HFFc6 (cell line): ENCODE measurements at places on chromosomes 1 and 21.
A peak's percentile ranks its signal among the peaks of the same experiment; 100 is the strongest.

GRCh38 chr1:233326811-233327650 is 493 bp upstream of the MAP3K21 start:
- DNase-seq: no peak

DNA sequence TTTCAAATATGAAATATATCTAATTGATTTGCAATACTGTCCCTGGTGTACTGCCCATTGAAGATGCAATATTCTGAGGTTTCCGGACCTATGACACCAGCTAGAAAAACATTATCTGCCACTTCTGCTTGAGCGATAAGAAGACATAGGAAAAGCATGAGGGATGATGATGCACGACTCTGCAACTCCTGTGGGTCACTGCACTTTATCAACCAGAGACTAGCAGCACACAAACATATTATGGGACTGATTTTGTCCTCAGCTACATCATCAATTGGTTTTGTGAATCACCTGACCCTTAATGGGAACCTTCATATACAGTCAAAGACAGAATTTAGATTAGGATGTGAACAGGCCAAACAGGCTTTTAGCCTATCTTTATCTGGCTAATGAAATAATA is 13.8 kb upstream of the KCNA3 start:
- no peak for DNase-seq

DNA sequence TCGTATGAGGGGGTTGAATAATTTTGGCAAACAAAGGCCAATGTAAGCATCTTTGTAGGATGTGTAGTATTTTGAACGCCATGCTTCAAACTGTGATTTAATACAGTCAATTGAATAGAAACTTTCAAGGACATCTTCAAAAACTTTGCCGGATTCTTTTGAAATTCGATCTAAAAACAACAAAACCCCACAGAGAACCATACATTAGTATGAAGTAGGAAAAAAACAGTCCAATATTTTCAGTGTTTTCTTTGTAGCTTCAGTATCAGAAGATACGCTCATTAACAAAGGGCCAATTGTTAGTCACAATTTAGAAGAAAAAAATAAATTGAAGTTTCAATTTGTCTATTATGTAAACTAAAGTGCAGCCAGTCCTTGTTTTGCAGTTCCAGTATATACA is 20.7 kb upstream of the SYNJ1 start:
- DNase-seq: no peak

DNA sequence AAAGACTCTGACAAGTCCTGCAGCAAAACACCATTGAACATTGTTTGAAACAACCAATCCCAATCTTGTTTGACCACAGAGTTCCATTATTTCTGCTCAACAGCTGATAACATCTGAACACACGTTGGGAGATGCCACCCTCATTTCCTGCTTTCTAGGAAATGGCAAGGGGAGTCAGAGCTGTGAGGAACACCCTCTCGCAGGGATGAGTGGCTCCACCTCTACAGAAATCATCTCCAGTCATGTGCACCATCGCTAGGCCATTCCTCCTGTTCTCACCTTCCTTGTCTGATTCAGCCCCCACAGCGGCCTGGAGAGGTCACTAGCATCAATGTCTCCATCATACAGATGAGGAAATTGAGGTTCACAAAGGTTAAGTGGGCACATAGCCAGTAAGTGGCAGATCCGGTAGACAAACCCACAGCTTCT is 22.4 kb upstream of the RUNX3 start:
- DNase-seq: peak; percentile 47

- no peak for DNase-seq
Observed at GRCh38 chr1:181204530-181204929, 116.0 kb downstream of the IER5 start.

- DNase-seq: peak; percentile 39
Observed at GRCh38 chr1:81681601-81682266, 119.0 kb upstream of the ADGRL2 start.

DNA sequence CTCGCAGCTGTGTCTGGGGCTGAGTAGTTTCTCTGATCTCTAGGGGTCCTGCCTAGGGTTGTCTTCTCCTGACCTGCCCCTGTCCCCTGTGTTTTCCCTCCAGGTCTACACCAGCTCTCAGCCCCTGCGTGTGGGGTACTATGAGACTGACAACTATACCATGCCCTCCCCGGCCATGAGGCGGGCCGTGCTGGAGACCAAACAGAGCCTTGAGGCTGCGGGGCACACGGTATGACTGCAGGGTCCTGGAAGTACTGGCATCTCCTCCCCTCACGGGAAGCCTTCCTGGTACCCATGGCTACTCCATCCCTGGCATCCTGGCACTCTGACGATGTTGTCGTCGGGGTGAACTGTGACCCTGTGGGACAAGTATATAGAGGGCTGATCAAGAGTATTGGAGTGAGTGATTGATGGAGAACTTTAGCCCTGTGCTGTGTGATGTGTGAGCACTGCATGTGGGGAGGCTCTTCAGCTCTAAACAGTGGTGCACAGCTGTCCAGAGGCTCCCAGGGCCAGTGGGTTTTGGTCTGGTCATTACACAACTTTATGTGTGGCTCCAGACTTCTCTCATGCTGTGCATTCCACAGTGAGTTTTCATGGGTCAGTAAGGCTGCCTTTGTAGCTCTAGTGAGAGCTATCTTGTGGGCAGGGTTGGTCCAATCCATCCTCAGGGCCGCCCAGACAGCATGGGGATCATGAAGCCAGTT is 14.4 kb downstream of the FAAH start:
- peak; percentile 22 for DNase-seq

DNA sequence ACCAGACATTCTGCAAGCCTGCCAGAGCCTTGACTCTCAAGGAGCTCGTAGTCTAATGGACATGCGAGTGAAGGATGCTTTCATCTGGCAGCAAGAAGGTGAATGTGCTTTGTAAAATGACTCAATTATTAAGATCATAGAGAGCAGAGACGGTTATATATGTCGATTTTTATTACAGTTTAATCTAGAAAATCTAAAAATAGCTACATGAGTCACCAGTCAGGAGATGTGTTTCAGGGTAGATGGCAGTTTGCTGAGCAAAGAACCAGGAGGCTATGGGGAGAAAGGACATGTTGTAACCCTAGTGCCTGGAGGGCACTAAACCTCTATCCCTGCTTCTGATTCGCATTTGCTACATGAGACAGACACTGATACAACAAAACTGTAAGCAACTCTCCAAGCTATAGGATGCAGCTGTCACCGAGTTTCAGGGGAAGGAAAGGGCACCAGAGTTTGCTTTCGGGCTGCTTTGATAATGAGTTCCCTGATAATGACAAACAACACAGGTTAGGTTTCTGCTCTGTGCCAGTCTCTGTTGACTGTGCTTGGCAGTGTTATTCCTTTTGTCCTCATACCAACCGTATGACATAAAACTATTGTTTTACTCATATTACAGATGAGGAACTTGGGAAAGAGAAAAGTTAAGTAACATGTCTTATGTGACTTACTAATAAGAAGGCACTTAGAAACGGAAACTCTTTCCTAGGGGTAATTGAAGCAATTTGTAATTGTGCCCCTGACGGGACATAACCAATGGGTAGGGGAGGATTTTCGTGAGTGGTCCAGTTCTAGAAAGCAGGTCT is 43.2 kb downstream of the C1orf198 start:
- DNase-seq: peak; percentile 92

- no peak for DNase-seq
Observed at GRCh38 chr1:234913771-234914170, 214.9 kb downstream of the TOMM20 start.
